Stomach (tissue), 19 donors: ENCODE measurements at places on chromosomes 6 and 20.

DNA sequence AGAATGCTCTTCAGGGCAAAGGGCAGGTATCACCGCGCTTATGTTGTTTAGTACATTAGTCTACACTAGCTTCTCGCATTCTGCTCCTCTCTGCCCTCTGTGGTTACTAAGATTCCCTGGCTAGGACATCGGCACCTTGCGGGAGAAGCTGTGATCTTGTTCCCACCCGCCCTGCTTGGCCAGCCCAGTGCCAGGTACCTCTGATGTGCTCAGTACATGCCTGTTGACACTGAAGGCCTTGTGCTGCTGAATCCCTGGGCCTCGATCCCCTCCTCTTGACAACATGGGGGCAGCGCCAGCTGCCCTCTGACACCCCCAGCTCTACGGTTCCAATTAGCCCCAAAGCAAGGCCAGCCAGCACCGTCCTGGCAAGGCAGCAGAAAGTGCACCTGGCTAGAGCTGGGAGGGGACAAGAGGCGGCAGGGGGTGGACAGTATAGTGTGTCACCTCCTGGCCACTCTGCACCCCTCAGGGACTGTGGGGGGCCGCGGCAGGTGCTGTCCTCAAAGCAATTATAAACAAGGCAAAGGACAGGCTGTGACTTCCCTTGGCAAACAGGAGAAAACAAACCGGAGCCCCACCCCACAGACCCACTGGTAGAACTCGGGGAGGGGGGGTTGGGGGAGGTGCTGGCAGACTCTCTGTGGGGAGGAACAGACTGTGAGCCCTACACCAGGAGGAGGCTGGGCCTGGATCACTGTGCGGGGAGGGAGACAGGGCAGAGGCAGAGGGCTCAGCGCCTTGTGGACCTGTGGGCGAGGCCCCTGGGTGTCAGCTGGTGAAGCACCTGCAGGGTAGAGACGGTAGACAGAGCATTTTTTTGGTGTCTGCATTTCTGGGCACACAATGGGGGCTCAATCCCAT lies 7.1 kb downstream of the TFEB start:
- DNase-seq: peak; percentile 59

- no peak for DNase-seq
Measured at GRCh38 chr20:51510936-51511605, 31.4 kb downstream of the NFATC2 start.

- no peak for DNase-seq
Measured at GRCh38 chr20:32537657-32538525, 47.2 kb downstream of the NOL4L start.

DNA sequence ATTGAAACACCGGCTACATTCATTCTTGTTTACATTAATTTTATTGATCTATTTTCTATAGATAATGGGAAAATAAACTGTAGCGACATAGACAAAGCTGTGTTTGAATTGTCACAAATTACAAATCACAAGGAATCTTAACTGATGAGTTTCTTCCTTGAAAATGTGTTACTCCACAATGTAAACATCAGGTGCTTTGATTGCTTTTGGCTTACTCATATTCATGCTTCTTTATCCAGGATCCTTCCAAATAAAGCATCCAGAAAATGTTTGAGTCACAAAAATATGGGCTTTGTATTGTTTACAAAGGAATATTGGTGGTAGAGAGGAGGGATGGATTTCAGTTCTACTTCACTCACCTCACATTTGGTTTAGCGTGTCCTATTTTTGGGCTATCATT lies 64.0 kb downstream of the BMP2 start:
- no peak for DNase-seq

DNA sequence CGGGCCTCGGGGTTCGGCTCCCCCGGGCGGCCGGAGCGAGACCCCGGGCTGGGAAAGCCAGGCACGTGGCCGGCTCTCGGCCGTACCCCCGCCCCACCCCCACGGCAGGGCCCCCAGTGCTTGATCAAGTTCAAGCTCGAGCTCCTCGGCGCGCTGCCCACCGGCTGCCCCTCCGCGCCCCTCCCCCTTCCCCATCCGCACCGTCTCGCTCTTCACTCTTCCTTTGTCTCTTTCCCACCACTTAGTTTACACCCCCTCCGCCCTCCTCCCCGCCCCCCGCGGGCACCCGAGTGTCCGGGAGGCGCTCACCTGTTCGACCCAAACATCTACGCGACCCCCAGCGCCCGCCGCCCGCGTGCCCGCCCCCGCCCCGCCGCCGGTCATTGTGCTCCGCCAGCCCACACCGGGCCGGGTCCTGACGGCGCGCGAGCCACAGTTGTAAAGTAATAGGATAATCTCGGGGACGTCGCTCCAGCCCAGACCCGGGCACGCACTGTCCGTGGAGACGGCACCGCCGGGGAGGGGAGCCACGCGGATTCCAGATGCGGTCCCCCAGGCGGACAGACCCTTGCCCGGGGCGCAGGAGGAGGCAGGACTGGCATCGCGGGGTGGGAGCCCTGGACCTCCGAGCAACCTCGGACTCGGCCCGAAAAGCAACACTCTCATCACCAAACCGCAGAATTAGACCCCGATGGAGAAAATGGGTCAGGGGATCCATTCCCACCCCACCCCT lies 100.7 kb downstream of the NOL4L start:
- peak; percentile 76 for DNase-seq

DNA sequence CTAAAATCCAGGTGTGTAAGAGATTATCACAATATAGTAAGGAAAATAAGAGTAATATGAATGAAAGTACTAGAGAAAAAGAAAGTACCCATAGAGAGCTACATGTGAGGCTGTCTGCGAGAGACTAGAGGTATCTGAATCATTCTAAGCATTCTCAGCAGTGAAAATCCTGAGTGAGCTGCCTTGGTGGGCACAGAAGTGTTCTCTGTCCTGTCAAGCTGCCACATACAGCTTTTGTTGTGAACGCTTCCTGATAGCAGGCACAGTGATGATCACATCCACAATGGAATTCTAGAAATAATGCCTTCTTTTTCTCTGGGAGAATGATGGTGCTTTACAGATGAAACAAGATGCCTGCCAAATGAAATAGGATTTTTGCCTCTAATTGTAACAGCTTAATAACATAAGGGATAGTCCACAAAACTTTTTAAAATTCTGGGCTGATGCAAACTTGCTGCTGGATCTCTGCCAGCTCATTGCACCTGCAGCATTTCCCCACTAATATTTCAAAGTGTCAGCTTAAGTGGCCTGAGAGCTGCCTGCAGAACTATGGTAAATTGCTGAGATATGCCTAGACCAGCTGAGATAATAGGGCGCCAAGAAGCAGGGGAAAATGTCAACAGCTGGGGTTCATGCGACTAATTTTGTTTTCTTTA lies 620.5 kb downstream of the DOK5 start:
- no peak for DNase-seq

- DNase-seq: peak; percentile 80
Measured at GRCh38 chr6:30647242-30648116, 546 bp downstream of the C6orf136 start.

GRCh38 chr6:61751986-61752385 lies 534.0 kb downstream of the KHDRBS2 start:
- no peak for DNase-seq

DNA sequence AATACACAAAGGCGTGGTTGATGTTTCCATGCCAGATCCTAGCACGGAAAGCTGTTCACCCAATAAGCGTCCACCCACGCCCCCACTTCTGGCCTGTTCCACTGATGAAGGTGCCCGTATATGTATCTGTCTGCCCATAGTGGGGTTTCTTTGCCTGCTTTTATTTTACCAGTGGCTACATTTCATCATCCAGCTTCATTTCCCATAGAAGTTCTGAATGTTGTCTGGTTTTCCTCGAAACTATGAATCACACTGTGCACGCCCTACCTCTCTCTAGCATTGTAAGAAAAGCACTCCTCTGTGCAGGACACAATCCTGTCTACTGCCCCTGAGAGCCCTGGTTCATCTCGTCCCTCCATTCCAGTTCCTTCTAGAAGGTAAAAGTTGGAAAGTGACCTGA lies 8.8 kb upstream of the CD93 start:
- DNase-seq: no peak

- DNase-seq: no peak
Measured at GRCh38 chr6:55827818-55828522, 47.4 kb downstream of the BMP5 start.

GRCh38 chr6:150683320-150683719 lies 83.6 kb downstream of the PLEKHG1 start:
- DNase-seq: peak; percentile 69

DNA sequence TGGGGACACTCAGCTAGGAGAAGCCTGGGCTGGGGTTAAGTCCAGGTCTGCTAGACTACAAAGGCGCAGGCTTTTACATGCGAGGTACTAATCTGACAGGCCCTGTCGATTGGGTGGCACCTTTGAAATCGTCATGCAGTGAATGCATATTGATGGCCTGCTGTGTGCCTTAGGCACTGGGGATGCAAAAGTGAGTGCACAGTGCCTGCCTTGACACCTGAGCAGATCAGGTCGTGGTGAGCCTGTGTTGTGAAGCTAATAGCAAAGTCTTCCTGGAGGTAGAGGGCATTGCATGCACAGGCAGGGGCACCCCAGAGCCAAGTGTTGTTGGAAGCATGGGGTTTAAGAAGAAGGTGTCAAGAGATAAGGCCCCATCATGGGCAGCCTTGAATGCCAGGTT lies 16.9 kb downstream of the LRRC1 start:
- no peak for DNase-seq

DNA sequence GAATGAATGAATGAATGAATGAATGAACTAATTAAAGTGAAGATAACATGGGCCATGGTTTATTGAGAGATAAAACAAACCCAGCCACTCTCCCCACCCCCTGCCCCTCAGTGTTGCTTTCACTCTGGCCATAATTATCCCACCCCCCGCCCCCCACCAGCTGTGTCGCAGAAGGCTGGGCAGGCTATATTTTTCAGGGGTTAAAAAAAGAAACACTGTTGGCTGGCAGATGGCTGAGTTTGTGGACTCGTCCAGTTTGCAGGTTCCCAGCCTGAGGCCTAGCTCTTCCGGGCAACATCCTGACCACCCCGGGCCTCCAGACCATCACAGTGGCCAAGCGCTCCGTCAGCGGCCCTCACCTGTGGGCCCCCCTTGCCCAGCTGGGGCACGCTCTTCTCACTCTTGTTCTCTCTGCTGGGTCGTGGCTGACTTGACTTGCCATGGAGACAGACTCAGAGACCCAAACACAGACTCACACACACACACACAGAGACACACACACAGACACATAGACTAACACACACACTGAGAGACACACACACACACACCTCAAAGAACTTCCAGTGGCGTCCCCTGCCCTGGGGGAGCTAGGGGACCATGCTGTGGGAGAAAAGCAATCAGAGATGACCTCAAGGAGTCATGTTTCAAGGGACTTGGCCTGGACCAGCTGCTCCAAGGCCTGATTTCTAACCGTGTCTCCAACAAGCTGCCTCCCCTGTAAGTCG lies 2.2 kb upstream of the GRM4 start:
- no peak for DNase-seq

- no peak for DNase-seq
Measured at GRCh38 chr6:52642368-52642767, 28.5 kb upstream of the TMEM14A start.

GRCh38 chr20:51906049-51906448 lies 103.7 kb upstream of the SALL4 start:
- no peak for DNase-seq

DNA sequence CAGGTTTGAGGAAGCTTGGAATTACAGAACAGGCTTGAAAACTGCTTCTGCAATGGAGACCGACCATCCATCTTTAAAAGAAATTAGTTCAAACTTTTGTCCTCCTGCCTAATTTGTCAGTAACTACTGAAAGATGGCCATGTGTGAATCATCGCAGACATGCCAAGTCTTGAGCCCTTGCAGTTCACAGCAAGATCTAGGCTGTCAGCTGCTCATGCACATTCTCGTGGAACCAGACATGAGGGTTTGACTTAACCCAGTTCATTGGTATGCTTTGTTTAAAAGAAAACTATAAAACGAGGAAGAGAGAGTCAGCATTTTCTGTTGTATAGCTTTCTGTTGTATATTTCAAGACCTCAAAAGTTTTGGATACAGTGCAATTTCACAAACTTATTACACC lies 74.0 kb upstream of the SAMD5 start:
- DNase-seq: no peak
